AG08396 (cell line): ENCODE measurements at places on chromosomes 5 and 9.

DNA sequence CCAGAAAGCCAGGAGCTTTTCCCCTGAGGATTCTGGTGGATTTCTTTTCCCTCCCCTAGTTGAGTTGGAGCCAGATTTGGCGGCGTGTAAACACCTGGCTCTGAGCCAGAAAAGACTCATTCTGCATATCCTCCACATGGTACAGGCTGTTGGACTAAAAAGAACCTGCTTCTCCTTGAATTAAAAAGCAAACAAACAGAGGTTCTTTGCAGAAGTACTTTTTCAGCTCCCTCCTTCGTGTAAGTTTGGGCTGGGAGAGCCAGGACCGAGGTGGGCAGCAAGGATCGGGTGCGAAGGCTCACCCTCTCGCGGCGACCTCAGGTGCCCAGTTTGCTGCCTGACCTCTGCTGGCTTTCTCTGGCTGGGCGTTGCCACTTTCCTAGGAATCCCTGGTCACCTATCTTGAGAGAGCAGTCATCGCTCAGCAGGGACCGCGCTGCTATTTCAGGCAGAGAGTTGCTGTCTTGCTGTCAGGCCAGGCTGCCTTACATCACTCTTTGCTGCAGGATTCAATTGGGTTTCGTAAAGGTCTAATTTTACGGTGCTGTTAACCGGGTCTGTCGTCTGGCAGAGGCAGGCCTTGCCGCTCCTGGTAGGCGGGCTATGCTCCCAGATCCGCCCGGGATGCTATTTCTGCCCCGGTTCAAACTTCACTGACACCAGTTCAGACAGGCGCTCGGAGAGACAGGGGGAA lies 3.2 kb downstream of the PAPPA start:
- DNase-seq, result peak; percentile 67

- no peak for DNase-seq
These were observed 39.1 kb downstream of the SH3RF2 start for GRCh38 chr5:145975361-145976066.

DNA sequence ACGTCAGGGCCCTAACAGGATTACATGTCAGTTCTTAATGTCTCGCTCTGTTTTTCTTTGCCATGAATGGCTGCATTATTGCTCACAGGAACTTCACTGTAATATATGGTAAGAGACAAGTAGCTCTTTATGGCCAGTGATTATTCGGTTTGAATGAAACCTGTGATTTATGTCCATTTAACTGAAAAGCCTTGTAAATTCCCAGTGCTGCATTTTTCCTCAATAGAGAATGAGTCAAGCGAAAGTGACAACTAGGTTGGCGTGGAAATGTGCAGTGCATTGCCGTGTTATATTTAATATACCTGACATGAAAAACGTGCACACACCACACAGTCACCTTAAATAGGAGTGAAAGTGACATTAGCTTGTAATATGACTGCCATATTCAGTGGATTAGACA lies 163.1 kb downstream of the PBX3 start:
- no peak for DNase-seq

- DNase-seq, result no peak
These were observed 803.9 kb upstream of the CDH10 start for GRCh38 chr5:25448646-25449045.

- no peak for DNase-seq
These were observed 76.8 kb downstream of the SPEF2 start for GRCh38 chr5:35694481-35694880.

DNA sequence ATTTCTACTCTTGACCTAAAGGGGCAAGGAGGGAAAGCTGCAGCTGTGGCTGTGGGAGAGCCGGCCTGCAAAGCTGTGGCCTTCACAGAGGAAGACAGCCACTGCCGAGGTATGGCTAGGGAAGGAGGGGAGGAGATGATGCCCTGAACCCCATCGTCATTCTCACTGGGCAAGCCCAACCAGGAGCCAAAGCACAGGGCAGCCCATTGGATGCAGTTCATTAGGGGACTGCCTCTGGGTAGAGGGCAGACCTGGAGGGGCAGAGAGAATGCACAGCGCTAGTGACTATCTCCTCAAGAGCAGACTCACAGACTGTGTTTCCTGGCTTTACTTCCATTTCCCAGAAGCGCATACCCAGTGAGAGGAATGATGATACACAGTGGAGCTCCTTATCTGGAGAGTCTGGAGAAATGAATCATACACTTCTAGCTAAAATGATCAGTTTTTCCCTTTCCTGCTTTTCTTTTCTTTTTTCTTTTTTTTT lies 47.2 kb upstream of the TTC23L start:
- peak; percentile 21 for DNase-seq

GRCh38 chr5:134140530-134141201 lies 26.2 kb downstream of the TCF7 start:
- DNase-seq, result peak; percentile 67

GRCh38 chr5:72203251-72203845 lies 96.1 kb downstream of the MAP1B start:
- no peak for DNase-seq

DNA sequence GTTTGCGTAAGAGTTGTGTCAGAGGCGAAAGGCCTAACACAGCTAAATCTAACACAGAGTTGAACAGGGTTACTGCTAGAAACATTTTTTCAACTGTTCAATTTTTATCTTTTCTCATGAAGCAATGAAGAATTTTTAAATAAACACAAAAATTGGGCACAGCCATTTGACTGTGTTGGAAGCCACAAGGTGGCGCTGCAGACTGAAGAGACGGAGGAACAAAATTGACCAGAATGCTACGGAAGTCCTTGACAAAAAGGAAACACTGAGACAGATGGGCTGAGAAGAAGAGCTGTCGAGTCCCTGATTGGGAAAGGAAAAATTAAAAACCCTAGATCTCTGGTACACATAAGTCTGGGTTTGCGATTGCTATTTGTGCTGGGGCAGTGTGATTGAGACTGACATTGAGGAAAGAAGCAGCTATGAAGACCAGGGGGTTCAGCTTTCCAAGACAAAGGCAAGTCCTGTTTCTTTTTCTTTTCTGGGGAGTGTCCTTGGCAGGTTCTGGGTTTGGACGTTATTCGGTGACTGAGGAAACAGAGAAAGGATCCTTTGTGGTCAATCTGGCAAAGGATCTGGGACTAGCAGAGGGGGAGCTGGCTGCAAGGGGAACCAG lies at the start of gene PCDHB9:
TSS of gene PCDHB9 (plus strand) at position 265 of the 616 bp plus-strand sequence. CDS start at position 423, 158 bp downstream.
- peak; percentile 68 for DNase-seq

DNA sequence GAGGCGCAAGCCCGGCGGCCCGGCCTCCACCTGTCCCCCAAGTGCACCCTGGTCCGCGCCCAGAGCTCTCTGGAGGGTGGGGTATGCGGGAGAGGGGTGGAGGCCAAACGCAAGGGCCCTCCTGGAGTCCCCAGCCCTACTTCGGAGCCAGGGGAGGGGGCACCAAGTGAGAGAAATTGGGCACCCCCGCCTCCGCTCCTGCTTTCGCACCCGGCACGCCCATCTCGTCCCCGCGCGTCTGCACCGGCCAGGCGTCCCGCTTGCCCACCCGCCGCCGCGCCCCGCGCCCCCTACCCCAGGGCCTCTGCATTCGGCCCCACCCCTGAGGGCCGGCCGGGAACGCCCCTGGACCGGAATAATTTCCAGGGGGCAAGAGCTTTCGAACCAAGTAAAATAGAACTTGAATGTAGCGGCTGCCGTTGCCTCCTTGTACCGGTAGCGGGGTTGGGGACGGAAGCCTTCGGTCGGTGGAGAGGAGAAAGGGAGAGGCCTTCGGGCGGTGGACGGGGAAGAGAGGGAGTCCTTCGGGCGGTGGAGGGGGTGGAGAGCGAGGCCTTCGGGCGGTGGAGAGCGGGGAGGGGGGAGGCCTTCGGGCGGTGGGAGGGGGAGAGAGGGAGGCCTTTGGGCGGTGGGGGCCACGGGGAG lies 694 bp upstream of the PHPT1 start:
- peak; percentile 70 for DNase-seq

- no peak for DNase-seq
These were observed 12.1 kb upstream of the NRG2 start for GRCh38 chr5:140055152-140055551.

GRCh38 chr9:100167915-100168654 lies 69.0 kb downstream of the INVS start:
- peak; percentile 27 for DNase-seq

DNA sequence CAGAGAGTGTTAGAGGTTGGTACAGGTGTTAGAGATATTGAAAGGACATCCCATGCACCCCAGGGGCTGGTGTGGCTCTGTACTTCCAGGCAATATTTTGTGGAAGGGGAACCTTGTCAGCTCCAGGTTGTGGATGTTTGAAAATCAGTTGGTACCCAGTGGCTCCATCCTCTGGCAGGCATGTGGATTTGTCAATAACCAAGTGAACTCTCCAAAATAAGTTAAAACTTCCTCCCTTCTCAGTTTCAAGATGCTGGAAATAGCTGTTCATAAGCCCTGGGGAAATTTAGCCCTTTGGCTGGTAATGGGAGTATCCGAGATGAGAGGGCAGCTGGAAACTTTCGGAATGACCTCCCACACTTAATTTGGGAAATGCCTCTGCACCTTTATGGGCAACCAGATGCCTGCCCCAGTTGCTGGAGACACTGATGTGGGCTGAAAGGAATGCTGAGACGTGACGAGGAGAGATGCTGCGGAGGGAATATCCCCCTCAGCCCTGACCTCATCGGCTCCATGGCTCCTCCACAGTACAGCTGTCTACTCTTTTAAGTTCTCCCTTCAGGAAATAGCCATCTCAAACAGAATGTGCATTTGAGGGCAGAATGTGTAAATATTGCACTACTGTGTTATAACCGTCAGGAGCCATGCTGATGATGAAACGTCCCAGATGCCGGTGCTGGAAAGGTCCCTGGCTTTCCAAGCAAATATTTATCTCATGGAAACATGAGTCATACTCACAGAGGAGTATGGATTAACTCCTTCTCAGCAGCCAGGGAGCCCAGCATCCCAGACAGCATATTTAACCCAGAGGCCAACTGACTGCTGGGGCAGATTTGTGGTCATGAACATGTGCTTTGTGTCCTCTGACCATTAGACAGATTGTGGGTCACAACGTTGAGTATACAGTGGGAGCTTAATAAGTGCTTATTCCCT lies 29.5 kb downstream of the TGFBI start:
- DNase-seq, result peak; percentile 75

GRCh38 chr5:164753434-164753833 lies 1248.0 kb downstream of the MAT2B start:
- no peak for DNase-seq

- no peak for DNase-seq
These were observed 45.8 kb downstream of the SLC12A7 start for GRCh38 chr5:1065891-1066650.

- DNase-seq, result no peak
These were observed 10.5 kb upstream of the TRAF1 start for GRCh38 chr9:120937127-120937526.

- no peak for DNase-seq
These were observed 49.5 kb downstream of the KLF4 start for GRCh38 chr9:107439991-107440456.

DNA sequence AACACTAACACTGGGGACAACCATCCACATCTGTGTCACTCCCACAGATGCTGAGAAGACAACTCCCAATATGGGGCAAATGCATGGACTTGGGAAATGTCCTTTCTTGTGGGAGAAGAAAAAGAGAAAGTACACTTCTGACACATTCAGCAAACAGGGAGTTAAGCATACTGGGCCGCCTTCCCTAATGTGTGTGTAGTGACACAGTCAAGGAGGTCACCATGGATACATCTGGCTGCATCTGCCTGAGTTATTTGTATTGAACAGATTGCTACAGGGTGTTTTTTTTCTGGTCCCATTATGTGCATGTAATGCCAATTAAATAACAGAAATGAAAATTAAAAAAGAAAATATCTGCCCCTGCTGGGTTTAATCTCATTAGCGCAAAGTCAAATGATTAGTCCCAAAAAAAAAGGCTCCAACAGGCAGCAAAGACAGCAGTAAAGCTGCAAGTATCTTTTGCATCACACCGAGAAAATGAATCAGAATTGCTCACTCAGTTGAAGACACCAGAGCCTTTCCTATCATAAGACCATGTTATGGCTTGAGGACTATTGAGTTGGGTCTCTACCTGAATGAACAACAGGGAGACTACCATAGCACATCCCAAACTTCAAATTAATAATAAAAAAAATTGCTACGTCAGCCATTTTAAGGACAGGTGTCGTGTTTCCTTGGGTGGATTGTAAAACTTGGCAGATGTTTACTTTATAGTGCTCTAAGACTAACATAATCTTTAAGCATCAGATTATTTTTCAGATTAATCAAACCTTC lies 395.9 kb downstream of the DTWD2 start:
- DNase-seq, result no peak

DNA sequence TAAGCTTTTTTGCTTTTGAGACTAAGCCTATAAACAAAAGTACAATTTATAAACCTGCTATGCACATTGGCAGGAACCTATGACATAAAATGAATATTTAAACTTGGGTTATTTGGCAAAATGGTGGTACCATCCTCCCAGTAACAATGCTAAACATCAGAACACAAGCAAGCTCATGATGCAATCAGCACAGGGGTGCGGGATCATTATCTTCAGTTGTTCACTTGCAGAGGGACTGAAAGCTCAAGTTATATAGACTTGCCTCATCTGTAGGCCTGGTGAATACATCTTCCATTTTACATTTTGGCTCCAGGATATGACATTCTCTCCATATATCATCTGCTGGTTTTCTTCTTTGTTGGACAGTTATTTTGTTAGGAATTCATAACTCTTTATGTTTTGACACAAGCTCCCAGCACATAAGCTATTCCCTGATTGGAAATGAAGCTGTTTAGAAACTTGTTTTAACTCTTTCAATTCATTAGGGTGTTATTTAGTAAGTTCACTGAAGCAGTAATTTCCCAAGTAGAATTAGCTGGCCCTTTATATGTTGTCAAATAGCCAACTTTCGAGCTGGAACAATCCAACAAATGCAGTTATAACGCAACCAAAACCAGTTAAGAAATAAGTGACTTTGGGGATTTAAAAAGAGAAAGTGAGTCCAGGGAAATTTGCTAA lies 124.7 kb upstream of the LIFR start:
- DNase-seq, result no peak

DNA sequence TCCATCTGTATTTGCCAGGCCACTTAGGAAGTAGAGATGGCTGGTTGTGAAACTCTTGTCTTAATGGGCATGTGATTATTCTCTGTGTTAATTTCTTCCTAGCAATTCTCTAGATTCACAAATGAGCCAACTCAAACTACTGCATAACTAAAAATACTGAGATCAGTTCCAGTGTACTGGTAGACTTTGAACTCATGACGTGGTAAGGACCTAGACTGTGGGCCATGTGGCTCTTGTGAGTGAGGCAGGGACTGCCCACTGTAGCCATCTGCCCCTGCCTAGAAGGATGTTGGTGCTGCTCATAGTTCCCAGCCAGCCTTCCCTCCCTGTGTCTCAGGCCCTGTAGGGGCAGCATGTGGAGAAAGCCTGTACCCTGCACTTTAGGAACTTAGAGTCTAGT lies 47.4 kb downstream of the CYSTM1 start:
- no peak for DNase-seq

GRCh38 chr9:127209220-127209619 lies 55.4 kb upstream of the GARNL3 start:
- DNase-seq, result peak; percentile 35

- DNase-seq, result no peak
These were observed 1755.8 kb upstream of the WWC1 start for GRCh38 chr5:166535641-166536040.

DNA sequence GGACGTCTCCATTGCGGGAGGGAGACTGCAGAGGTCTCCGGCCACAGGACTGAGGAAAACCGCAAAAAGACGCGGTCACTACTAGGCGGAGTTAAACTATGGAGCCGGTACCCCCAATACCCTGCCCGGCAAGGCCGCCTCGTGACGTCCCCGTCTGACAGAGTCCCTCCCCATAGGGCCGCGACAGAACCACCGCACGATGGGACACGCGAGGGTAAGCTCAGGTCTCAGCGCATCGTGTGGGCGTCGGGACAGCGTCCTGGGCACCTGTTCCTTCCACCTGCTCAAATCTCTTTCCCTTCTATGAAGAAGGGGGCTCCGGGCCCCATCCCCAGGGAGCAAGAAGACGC lies 35.2 kb upstream of the GLDC start:
- DNase-seq, result peak; percentile 49

GRCh38 chr5:13944560-13945199 lies at the start of gene DNAH5:
DNAH5 (minus strand) TSS chr5:13944688; CDS start chr5:13944438, 250 bp downstream.
- peak; percentile 10 for DNase-seq
